ENCODE measurements at places on chromosomes 12 and 14.

DNA sequence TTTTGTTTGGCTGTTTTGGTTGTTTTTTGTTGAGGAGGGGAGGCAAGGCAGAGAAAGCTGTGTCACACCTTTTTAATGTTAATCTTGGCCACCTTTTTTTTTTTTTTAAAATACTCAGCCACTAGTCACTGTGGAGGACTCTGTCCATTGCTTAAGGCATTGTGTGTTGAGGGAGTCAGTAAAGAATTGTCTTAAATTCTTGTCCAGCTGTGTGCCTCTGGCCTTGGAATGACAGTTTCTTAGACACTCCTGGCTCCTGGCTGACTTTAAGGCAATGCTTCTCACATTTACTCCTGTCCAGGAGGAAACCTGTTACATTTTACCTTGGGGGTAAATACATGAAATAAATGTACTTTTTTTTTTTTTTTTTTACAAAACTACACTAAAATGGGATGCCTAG is 18.1 kb upstream of the SMCO2 start:
- no peak for DNase-seq

- no peak for DNase-seq
These were observed 4.8 kb upstream of the NINJ2 start for GRCh38 chr12:668090-668481.

- no peak for DNase-seq
These were observed 94.5 kb downstream of the SCARB1 start for GRCh38 chr12:124769163-124769530.

DNA sequence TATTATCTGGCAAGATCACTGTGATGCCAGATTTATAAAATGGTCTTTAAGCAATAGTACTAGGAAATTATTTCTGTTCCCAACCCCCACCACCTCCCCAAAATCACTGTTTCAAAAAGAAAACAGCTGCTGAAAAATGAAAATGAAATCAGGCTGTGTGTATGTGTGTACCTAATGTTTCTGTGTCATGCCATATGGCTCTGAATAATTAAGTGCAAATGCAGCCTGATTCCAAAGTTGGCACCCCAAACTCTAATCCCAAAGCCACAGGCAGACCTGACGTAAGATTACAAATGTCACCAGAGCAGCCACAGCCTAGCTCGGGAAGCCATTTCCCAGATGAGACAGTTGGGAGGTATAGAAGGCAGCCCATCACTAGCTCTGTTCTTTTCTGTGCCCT is 175.5 kb downstream of the MED13L start:
- no peak for DNase-seq

DNA sequence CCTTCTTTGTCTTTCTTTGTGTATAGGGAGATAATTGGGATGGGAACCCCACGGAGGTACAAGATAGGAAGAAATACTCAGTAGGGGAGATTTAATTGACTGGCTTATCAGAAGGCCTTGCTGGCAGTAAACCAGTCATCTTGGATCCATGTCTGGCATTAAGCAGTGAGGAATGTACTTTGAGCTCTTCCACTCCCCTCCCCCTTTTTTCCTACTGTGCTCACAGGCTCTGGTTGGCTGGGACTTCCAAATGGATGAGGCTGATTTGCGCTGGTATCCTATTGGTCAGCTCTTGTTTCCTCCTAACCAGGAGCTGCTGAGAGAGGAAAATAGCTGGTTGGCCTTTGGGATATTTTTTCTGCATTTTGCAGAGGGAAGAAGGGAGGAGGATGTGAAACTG is 24.7 kb downstream of the NGDN start:
- DNase-seq: no peak

DNA sequence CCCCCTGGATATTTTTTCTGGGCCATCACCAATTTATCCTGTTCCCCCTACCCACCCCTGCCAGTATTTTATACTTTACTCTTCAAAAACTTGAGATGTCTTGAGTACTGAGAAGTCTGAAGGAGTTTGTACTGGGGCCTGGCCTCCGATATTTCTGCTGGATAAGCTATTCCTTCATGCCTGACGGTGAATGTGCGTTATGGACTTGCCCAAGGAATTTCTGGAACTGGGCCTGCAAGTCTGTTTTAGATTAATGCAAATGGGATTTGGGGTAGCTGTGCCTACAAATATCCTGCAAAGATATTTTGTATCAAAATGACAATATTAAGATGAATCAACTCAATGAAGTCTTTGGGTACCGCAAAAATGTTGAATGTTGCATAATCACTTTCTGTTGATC is at the start of gene PTCSC3:
Gene PTCSC3, minus strand, starts transcription at position 199 of the 400 bp plus-strand sequence.
- DNase-seq: no peak

- no peak for DNase-seq
These were observed 1.1 kb downstream of the PAN2 start for GRCh38 chr12:56332512-56333196.

GRCh38 chr12:45660330-45660729 is 69.2 kb upstream of the ARID2 start:
- DNase-seq: no peak

GRCh38 chr12:87812681-87813080 is 216.5 kb downstream of the C12orf50 start:
- peak; percentile 3 for DNase-seq

Measured in activated CD4-positive, alpha-beta T cell treated with anti-CD3 and anti-CD28 coated beads, Interleukin-2, amount 50 U/mL, for 16 hours (primary cell).